H7 (cell line): ENCODE measurements at places on chromosomes 12 and 14.
A peak's percentile ranks its signal among the peaks of the same experiment; 100 is the strongest.

- no peak for DNase-seq
These were observed 46.5 kb downstream of the SPATS2 start for GRCh38 chr12:49413796-49414195.

DNA sequence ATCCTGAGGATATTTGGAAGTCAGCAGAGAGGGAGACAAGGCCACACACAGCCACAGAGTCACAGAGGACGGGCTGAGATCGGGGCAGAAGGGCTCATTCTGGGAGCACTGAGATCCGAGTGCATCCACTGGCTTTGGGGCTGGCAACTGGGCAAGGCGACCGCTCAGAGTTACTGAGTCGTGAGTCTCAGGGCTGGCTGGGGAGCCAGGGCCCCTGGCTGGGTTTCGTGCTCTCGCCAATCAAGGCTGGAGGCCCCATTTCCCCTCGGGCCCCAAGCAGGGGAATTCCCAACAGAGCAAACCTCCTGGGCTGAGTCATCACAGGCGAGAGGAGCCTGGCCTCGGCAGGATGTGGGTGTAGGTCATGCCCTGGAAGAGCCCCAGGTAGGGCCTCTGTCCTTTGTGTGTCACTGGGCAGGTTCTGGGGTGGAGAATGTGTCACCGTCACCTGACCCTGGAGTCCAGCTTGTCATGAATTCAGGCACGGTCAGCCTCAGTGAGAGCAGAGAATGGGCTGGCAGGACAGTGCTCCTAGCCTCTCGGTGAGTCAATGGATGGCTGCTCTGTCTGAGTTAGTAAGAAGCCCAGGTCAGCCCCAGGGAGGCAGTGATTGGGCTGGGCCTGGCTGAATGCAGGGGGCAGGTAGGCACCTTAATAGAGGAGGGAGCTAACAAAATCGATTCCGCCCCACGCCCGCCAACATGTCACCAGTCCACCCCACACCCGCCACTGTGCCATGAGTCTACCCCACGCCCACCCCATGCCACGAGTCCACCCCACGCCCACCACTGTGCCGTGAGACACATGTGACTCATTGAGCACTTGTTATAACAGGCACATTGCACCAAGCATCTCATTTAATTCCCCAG is 16.9 kb downstream of the ASB2 start:
- DNase-seq = peak; percentile 88

DNA sequence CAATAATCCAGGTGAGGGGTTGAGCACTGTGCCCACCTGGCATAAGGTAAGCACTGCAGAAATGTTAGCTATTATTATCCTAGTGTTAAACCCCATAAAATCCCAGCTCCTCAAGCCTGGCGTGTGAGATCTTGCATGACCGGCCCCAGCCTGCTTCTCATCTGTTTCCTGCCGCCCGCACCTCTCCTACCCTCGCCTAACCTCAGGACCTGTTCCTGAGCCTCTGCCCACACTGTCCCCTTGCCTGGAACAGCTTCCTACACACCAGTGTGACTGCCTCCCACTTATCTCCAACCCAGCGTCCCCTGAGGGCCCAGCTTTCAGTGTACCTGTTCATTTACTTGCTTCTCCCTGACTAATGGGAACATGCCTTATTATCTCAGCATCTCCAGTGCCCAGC is 24.7 kb downstream of the ISCA2 start:
- no peak for DNase-seq

GRCh38 chr12:108102363-108102762 is 26.7 kb upstream of the WSCD2 start:
- DNase-seq = no peak

GRCh38 chr14:60085085-60085484 is 6.6 kb upstream of the PCNX4 start:
- DNase-seq = no peak

- DNase-seq = peak; percentile 89
These were observed 10.9 kb upstream of the KRT77 start for GRCh38 chr12:52713960-52714886.

DNA sequence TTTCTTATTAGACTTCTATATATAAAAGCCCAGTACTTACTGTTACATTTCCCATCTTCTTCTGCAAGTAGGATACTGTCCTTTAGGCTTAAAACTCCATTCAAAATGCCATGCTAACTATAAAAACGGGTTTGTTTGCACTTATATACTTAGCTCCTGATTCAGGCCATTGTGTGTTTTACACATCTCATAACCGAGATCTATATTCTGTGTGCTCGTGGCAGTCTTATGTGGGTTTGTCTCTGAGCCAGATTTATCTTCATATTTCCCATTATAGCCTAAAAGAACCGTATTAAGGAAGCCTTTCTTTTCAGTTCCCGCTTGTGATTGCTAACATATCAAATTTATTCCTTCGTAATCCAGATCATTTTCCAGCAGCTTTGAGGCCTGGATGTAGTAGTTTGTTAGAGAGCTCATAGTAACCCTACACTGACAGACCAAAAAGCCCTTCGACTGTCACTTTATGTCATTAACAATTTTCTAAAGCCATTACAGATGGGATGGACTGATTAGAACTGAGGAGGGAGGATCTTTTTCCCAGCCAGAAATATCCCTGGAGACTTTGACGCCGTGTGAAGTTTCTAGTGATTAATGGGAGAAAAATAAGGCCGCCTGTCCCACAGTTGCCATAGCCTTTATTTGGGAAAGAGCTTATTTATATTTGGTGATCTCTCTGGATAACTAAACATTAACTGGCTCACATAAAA is 508.5 kb downstream of the FOXG1 start:
- no peak for DNase-seq

DNA sequence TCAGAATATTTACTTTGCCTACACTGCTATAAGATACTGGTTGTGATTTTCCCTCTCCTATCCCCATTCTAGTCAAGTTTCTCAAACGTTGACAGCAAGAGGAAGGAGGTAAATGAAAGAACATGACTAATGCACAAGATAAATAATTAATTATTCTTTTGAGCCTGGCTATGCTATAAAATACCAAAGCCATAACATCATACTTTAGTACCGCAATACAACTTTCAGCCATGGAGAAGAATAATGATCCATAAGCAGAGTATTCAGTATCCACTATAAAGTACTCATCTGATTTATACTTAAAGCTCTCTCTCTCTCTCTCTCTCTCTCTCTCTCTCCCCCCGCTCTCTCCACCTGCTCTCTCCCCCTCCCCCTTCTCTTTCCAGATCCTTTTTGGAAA is 41.3 kb downstream of the TDG start:
- DNase-seq = no peak

GRCh38 chr12:104840262-104840661 is 117.8 kb downstream of the SLC41A2 start:
- no peak for DNase-seq

DNA sequence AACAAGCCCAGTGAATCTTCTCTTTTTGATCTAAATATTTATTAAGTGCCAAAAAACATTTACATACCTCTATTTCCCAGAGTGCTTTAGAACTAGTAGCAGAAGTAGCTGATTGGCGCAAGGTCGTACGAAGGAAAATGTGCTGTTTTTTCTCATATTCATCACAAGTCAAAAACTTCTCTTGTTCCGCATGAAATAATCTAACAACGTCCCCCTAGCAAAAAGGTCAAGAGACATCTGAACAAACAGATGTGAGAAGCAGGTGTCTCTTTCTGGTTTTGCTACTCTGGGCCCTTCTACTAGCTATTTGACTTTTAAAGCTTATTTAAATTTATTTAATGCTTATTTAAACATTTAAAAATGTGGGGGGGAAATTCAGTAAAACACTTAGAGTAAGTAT is 117.8 kb downstream of the ITPR2 start:
- DNase-seq = no peak

DNA sequence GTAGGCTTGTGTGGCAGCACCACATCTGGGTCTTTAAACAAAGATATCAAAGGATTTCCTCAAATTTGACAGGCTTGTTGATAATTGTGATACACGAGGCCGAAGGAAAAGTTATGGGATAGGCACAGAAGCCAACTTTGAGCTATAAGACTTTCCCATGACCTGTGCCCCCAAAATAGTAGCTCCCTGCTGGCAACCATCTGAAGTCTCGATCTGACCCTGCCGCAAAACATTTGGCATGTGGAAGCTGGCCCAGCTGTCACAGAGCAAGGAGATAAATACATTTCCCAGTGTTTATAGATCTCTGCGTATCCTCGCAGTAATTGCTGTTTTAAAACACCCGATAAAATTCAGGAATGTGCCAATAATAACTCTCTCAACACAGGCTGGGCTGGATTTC is 26.4 kb upstream of the RGS6 start:
- DNase-seq = no peak

DNA sequence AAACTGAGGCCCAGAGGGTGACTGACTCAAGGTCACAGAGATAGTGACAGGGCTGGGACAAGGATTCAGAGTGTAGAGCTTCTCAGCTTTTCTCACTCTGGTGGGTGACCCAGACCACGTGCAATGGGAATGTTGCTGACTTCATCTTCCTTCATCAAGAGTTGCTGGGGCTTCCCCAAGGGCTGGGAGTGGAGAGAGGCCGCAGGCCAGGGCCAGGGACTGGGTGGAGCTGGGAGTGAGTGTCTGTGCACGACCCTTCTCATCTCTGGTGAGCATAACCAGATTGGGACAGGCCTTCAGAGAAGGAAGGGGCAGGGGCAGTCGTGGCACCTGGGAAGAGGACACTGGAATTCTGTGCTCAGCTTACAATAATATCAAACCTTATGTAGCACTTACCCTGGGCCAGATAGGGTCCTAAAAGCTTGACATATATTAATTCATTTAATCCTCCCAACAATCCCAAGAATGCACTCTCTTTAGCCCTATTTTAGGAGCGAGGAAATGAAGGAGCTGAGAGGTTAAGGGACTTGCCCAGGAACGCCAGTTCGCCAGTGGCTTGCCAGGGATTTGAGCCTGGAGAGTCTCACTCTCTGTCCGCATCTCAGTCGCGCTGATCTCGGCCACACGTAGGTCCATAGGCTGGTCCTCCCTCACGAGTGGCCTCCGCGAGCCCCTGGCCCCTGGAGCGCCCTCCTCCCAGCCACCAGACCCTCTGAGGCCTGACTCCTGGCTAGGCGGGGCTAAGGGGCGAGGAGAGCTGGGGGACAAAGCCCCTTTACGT is 15.8 kb downstream of the KRT18 start:
- peak; percentile 50 for DNase-seq

DNA sequence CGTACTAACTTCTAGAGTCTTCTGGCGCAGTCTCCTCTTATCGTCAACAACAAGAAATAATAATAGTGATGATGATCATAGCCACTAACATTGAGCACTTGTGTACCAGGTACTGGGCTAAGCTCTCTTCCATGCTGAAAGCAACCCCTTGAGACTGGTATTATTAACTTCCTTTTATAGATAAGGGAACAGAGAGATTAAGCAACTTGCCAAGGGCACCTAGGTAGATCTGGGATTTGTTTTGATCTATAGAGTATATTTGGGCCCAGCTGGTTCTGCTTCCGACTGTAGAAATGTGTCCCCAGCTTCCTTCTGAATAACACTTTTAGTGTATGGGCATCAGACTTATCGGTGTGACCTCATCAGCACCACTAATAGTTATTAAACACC is 1.1 kb upstream of the ZNF219 start:
- DNase-seq = no peak

DNA sequence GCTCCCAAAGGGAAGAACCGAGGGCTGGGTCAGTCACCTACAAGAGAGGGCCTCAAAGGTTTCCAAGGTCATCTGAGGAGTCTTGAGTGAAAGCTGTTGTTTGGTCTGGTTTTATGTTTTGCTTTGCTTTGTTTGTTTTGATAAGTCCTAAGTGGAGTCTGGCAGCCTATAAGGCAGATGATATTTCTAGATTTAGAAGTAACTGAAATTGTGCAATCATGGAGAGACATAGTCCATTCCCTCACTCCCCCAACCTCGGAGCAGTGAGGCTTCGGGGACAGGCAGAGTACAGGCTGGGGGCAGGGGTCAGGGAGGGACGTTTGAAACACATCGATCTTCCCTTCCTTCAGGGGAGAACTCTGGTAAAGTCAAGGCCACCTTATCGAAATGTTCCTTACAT is 42.3 kb downstream of the TTC9 start:
- DNase-seq = no peak

- peak; percentile 4 for DNase-seq
These were observed 28.0 kb downstream of the TRAFD1 start for GRCh38 chr12:112153181-112153892.

DNA sequence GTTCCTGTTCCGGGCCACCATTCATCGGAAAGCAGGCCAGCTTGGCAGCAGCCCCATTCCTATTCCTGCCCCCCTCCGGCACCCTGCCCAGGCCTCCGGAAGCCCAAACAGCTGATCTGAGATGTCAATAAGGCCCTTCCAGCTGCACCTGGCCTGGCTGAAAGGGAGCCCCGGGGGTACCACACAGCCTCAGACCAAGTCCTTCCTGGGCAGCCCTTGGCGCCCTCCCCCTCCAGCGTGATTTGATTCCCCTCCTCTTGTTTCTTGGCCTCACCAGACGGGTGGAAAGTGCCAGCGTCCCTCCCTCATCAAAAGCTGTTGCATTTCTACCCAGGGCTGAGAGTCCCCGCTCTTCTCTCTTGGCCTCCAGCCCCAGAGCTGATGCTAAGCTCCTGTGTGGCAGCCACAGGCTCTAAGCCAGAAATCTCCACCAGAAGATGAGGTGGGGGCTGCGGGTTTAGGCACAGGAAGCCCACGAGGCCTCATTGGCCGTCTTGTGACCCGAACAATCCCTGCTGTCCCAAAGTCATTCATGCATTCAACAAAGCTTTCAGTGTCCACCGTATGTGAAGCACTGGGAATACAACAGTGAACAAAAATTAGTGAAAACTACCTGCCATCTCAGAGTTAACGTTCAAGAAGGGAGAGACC is 215.4 kb downstream of the SLC41A2 start:
- DNase-seq = peak; percentile 72

- no peak for DNase-seq
These were observed 17.1 kb downstream of the LLPH start for GRCh38 chr12:66113471-66113870.

- DNase-seq = no peak
These were observed 28.1 kb downstream of the MSRB3 start for GRCh38 chr12:65306366-65307168.

DNA sequence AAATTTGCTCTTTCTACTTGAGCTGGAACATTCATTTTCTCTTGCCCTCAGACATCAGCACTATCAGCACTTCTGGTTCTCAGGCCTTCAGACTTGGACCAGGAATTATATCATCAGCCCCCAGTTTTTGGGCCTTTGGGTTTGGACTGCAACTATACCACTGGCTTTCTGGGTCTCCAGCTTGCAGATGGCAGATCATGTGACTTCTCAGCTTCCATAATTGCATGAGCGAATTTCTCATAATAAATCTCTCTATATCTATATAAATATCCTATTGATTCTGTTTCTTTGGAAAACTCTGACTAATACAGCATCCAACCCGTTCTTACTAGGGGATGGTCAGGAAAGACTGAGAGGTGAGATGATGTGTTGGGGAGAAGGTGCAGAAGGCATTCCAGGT is 22.4 kb upstream of the DYRK2 start:
- no peak for DNase-seq

GRCh38 chr12:69469854-69470188 is 367 bp upstream of the FRS2 start:
- no peak for DNase-seq

GRCh38 chr14:105945896-105946295 is 419.5 kb downstream of the TMEM121 start:
- no peak for DNase-seq

DNA sequence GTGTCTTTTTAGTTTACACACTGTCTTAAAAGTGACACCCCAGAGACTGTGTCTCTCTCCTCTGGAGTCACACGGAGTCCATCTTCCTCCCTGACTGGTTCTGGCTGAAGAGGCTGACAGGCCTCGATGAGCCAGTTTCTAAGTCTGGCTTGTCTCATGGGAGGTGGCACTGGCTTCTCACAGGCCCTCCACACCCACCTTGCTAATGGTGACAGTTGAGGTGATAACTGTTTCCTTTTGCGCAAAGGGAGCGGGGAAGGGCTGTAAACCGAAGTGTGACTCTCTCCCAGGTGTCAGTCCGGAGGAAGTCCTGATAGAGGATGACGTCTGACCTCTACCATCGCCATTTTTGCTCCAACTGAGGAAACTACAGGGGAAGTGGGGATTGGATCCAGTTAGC is 30.2 kb downstream of the KCTD10 start:
- no peak for DNase-seq
